ENCODE measurements at places on chromosomes 13 and 19.
A peak's percentile ranks its signal among the peaks of the same experiment; 100 is the strongest.

DNA sequence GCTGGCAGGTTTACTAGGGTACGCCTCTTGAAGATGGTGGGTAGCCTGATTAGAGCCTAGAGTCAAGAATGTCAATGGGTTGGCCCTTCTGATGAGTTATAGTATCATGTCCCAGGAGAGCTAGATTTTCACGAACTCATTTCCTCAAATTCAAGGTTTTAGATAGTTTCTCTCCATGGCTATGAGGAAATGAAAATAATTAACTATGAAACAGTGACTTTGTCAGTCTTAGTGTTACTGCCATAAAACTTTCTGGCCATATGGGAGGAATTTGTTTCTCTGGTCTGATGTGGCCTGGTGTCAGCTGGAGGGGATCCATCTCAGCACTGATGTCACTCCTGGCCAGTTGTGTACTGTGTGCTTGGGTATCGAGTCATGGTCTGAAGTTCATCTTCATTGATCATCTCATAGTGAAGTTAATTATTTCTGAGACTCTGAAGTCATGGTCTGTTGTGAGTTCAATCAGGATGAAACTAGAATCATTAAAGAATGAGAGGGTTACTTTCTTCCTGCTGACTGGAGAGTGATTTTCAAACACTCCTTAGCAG is 49.4 kb upstream of the TNFSF11 start:
- no peak for DNase-seq

- DNase-seq: no peak
These were observed 158.8 kb downstream of the KDM4B start for GRCh38 chr19:5127717-5128116.

DNA sequence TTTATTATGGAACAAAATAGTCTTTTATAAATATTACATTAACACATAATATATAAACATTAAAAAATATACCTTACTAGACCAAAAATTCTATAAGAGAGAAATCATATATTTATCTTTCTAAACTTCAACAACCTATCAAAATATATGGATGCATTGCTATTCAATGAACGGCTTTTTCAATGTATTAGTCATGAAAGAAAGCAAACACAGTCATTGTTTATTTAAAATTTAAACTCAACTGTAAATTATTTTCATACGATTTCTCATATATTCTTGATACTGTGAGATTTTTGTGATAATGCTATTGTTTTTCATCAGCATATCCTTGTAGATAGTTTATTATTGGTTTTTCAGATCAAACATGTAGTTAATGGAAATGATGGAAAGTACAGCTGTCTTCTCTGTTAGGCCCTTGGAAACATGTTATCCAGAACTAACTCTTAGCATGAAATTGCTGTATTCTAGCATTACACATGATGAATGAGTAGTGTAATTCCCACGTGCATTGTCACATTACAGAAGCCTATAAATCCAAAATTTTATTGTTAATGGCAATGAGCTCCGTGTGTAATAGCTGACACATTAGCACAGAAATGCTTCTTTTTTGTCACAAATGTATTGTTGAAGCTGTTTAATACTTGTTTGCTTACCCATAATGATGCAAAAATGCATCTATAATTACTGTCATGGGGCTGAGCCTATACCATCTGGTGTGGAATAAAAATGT is 1639.9 kb downstream of the SLITRK5 start:
- no peak for DNase-seq

GRCh38 chr19:2303211-2303798 is 4.6 kb downstream of the LINGO3 start:
- DNase-seq: no peak

DNA sequence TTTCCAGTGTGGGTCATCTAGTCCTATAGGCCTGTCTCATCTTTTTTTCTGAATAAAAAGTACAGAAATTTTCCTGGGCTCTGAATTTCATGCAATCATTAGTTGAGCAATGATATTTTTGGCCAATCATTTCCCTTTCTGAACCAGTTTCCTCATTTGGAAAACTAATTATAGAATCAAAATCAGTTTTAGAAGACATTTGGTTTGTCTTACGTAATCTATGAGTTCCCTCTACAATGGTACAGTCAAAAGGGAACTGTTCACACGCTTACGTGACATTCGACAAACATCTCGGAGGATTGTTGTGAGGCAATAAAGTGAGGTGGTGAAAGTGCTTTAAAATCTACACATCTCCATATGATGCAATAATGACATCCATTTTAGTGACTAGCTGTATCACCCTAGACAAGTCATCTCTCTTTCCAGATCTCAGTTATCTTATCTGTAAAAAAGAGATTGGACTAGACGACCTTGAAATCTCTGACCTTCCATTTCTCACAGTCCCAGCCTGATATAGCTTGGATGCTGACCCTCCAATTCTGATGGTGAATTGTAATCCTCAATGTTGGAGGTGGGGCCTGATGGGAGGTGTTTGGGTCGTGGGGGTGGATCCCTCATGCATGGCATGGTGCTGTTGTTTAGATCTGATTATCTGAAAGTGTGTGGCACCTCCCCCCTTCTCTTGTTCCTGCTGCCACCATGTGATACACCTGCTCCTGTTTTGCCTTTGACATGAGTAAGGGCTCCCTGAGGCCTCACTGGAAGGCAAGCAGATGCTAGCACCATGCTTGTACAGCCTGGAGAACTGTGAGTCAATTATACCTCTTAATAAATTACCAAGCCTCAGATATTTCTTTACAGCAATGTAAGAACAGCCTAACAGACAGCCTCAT is 26.7 kb downstream of the FLT1 start:
- DNase-seq: no peak

GRCh38 chr19:53511933-53512374 is 26.0 kb upstream of the ZNF331 start:
- DNase-seq: peak; percentile 69

- DNase-seq: no peak
These were observed 132.1 kb downstream of the URI1 start for GRCh38 chr19:30074096-30074495.

- DNase-seq: no peak
These were observed 276.3 kb upstream of the PCDH9 start for GRCh38 chr13:67506407-67506806.

DNA sequence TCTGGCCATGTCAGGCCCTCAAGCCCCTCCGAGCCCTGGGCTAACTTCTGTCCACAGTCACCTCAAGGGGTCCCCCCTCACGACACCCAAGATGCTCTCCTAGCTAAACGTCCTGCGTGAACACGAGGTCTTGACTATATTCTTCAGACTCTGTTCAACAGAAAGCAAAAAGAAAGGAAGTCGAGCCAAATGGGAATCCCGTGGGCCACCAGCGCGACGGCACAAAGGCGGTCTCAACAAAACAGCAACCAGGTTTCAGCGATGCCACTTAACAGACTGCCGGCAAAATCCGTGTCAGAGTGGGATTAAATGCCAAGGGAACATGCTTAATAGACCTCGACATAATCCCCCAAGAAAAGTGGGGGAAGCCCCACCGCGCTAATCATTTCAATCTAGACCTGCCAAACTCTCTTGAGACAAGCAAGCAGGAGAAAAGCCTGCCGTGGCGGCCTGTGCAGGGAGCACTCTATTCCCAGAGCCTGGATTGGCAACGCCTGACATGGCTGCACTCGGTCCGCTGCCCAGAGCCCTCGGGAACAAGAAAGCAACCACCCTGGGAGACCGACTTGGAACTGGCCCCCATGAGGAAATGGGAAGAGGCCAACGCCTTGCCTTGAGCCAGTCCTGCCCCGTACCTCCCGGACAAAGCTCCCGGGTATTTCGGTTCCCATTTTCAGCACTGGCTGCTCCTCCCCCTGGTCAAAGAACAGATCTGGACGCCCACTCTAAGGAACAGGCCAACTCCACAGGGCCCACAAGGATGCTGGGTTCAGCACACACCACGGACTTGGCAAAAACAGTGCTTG is 16.0 kb downstream of the ZC3H4 start:
- no peak for DNase-seq

- DNase-seq: no peak
These were observed 185.4 kb downstream of the NBEA start for GRCh38 chr13:35127466-35127865.

GRCh38 chr19:33678796-33679585 is 57.2 kb downstream of the CHST8 start:
- DNase-seq: no peak

DNA sequence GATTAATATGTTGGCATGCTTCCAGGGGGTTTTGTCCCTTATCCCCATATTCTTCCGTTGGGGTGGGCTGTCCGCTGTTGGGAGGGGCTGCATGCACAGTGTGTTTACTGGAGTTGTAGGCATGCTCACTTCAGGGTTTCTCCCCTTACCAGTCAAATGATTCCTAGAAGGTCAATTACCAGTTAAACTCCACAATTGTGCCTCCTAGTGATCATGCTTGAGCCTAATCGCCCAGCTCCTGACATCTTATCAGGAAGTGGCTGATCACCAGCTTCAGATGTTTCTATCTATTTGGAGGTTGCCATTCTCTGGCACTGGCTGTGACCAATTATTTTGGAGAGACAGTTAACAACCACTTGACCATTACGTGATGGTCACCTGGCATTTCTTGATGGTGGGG is 1090.0 kb downstream of the SLITRK5 start:
- DNase-seq: peak; percentile 30

- no peak for DNase-seq
These were observed 167.4 kb upstream of the STARD13 start for GRCh38 chr13:33452873-33453517.

DNA sequence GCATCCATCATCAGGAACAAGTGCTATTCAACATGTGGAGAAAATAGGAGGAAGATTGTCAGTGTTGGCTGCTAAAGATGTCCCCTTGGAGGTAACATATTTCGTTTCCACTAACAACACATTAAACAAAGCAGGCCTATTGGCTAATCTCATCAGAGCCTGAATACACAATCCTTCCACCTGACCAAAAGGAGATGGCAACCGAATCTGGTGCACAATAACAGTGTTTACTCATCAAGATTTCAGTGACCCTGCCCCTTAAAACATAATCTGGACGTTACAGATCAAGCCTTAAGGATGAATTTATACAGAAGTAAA is 582.5 kb downstream of the EFNB2 start:
- no peak for DNase-seq

DNA sequence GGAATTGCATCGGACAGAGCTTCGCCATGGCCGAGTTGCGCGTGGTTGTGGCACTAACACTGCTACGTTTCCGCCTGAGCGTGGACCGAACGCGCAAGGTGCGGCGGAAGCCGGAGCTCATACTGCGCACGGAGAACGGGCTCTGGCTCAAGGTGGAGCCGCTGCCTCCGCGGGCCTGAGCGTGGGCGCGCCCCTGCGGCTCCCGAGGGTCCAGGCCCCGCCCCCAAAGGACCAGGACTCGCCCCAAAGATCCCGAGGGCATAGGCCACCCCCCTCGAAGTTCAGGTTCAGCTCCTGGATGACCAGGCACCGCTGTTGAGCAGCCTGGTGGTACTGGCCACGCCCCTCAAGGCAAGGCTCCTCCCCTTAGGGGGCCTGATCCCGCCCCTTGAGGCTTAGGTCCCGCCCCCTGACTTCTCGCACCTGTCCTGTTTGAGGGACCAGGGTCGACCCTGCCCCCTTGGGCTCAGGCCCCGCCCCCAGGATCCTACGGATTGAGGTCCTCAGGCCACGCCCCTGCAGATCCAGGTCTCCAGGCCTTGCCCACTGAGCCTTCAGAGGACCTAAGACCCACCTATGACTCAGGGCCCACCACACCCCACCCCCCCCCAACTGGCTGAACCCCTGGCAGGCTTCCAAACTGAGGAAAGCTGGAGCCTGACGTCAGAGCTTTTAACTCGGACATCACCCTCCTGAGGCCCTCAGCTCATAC is 43.1 kb downstream of the CYP4F22 start:
- peak; percentile 22 for DNase-seq

DNA sequence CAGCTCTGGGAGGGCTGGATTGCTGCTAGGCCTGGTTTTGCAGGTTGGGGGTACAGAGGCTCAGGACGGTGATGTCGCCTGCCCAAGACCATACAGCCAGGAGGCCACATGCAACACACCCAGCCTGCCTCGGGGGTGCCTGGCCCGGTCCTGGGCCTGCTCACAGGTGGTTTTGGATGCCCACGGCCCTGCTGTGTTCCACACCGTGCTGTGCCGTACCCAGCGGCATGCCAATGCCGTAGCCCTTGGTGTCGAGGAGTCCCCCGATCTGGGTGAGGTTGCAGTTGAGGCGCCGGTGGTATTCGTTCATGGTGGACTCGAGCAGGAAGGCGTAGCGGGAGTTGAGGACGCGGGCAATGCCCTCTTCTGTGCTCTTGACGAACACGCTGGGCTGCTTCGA is 11.5 kb upstream of the ATP1A3 start:
- no peak for DNase-seq

DNA sequence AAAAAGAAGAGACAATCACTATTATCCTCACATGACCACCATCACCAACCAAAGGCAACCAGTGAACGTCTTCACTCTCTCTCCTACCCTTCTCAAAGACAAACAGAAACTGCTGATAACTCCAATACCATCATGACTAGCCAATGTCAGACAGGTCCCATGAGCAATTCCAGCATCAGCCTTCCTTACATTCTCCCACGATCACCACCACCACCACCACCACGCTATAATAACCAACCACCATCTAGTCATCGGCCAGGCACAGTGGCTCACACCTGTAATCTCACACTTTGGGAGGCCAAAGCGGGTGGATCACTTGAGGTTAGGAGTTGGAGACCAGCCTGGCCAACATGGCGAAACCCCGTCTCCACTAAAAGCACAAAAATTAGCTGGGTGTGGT is 3.9 kb downstream of the MYO1F start:
- no peak for DNase-seq

DNA sequence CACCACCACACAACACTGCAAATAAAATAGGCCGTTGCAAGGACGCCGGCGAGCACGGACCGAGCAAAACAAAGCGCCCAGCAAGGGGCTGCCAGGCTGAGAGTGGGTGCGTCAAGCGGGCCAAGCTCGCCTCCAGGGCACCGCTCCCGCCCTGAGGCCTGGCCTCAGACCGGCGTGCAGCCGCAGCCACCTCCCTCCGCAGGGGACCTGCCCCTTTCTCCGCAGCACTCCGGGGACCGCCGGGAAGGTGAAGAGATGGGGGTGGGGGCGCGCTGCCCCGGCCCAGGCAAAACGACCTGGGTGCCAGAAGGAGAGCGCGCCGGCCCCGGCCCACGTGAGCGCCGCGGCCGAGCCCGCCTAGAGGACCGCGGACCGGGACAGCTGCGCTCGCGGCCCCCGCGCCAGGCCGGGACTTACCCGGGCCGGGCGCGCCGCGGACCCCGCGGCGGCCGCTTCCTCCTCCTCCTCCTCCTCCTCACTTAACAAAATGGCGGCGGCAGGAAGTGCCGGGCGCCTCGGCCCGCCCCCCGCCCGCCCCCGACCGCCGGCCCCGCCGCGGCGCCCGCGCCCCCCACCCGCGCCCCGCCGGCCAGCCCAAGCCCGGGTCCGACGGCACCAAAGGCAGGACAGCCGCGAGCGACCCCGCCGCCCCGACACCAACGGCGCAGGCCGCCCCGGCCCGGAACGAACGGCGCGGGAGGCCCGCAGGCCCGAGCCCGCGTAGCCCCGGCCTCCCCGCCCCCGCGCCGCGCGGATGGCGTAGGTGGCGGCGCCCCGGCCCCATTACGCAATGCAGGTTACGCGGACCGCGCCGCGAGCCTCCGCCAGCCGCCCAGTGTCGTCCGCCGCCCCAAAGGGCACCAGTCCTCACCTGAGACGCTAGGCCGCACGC is 674 bp downstream of the BRD4 start:
- peak; percentile 76 for DNase-seq

- no peak for DNase-seq
These were observed 454.5 kb downstream of the IRS2 start for GRCh38 chr13:109331898-109332297.

GRCh38 chr13:25727250-25727649 is 324.6 kb downstream of the SHISA2 start:
- no peak for DNase-seq

GRCh38 chr13:19673473-19674430 is 40.3 kb downstream of the MPHOSPH8 start:
- no peak for DNase-seq

Measured in erythroblast (primary cell).